Activated CD4-positive, alpha-beta T cell treated with anti-CD3 and anti-CD28 coated beads, Interleukin-2, amount 50 U/mL, for 24 hours (primary cell): ENCODE measurements at places on chromosomes 1 and 21.

DNA sequence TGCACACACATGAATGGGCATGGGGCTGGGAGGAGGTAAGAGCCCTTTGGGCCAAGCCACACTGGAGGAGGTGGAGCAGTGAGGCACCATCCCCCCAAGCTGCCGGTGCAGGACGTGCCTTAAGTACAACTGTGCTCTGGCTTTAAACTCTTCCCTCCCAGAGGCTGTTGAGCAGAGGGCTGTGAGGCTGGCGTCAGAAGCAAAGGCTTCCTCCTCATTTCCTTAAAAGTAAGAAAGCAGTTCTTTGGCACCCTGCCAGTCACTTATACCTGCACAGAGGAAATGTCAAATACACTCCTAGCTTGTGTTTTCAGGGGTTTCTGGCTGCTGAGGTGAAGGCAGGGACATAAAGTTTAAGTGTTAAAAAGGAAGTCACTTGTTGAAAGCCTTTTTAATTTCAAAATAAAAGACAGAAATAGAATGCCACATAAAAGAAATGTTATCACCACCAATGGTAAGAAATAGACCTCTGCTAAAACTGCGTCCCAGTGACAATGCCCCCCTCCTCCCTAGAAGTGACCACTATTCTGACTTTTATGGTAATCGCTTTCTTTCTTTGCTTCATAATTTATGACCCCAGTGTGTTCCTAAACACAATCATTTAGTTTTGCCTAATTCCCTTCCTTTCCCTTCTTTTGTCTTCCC lies 33.0 kb downstream of the LAMC2 start:
- no peak for DNase-seq

DNA sequence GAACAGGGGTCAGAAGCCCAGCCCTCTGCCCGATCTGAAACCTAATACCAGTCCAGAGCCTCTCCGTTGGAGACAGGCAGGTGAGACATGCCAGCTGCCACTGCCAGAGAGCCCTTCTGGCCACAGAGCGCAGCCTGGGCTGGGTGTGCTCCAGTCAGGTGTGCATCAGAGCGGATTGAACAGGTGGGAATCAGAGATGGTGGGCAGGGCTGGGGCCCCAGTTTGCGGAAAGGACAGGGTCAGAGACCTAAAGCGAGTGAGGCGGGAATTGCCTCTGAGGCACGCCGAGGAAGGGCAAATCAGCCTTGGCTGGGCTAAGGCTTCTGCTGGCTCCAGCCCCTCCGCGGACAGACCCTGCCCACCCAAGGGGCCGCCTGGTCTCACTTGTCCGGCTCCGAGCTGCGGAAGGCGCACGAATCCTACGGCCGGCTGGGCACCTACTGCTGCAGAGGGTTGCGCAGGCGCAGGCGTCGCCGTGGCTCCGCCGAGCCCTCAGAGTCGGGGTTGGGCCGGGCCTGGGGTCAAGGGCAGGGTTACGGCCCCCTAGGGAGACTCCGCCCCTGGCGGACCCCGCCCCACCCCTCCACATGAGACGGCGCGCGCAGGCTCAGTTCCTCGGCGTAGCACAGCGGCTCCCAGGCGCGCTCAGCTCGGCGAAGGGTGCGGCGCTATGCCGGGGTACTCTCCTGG lies 10.3 kb downstream of the CPLANE2 start:
- no peak for DNase-seq

DNA sequence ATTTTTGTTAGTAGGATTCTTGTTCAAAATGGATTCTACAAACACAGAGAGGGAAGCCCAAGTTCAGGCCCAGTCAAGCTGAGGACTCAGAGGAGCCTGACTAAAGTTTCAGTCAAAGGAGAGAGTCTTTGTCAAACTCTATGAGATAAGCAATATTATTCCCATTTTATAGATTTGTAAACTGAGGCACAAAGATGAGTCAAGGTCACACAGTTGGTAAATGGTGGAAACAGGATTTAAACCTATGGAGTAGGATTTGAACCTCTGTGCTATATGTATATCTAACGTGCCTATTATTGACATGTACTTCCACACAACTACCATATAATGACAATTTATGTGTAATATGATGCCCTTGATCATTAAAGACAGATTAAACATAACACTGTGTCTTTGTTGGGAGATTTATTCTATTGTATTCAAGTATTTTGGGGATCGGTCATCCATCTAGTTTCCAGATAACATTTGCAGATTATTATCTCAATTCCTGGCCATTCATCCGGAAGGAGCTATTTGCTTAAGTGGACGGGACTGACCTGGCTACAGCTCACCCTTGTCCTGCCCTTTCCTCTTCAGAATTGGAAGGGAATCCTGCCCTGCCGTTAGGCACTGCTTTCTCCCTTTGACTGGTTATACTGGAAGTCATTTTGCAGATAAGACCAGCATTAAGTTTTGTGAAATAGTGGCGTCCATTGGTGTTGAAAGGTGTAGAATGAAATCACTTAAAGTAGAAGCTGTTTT lies 86.1 kb upstream of the LMO4 start:
- DNase-seq = no peak

DNA sequence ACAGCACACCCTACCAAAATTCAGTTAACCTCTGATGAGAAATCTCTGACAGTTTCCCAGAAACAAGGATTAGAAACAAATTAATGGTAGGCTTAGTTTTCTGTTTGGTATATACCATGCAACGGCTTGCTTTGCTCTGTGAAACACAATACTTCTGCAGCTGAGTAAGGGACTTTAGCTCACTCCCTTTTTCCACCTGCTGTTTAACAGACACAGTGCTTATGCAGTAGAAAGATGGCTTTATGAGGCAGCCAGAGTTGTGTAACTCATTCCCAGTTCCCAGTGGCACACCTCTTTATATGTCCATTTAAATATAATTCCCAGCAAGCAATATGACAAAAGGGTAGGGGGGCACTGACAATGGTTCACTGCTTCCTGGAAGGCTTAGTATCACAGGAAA lies 124.0 kb downstream of the PIGK start:
- no peak for DNase-seq

- no peak for DNase-seq
Observed at GRCh38 chr1:29907596-29907995, 671.3 kb downstream of the PTPRU start.

GRCh38 chr1:48005253-48006117 lies 8.3 kb upstream of the TRABD2B start:
- no peak for DNase-seq

- peak; percentile 51 for DNase-seq
Observed at GRCh38 chr1:24149866-24150233, 6.9 kb upstream of the IL22RA1 start.

DNA sequence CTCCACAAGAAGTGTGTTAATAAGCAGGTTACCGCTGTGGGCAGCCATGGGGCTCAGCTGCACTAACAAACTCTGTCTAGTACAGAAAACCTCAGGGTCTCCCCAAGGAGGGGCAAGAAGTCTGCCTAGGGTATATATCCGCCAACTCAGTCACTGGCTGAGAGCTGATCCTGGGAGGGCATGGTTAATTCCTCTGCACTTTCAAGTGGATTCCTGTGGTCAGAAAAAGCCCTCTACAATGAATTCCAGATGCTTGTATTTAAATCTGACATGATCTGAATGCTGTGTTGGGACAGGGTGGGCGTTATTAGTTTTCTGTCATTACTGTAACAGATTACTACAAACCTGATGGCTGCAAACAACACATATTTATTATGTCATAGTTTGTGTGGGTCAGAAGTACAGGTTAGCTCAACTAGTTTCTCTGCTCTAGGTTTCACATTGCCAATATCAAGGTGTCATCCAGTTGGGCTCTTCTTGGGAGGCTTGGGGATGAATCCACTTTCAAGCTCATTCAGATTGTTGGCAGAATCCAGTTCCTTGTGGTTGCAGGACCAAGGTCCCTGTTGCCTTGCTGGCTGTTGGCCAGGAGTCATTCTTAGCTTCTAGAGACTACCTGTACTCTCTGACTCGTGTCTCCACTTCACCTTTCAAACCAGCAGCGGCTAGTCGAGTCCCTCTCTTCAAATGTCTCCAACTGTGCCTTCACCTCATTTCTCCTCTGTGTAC lies 8.0 kb upstream of the SELE start:
- no peak for DNase-seq

DNA sequence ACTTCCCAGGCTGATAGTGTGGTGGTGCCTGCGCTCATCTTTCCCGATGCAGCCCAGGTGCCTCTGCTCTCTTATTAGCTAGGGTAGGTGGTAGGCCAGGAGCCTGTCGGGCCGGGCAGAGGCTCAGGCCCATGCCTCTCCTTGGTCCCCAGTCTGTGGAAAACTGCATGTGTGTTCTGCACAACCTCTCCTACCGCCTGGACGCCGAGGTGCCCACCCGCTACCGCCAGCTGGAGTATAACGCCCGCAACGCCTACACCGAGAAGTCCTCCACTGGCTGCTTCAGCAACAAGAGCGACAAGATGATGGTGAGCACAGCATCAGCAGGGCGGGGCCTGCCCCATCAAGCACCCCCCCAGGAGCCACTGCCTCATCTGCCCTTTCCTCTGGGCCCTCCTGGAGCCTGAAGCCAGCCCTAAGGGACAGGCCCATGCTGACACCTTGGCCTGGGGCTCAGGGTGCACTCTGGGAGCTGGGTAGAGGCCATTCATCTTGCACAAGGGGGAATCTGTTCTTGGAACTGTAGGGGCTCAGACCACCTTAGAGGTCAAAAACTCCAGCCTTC lies 38.6 kb downstream of the PKP1 start:
- DNase-seq = no peak

DNA sequence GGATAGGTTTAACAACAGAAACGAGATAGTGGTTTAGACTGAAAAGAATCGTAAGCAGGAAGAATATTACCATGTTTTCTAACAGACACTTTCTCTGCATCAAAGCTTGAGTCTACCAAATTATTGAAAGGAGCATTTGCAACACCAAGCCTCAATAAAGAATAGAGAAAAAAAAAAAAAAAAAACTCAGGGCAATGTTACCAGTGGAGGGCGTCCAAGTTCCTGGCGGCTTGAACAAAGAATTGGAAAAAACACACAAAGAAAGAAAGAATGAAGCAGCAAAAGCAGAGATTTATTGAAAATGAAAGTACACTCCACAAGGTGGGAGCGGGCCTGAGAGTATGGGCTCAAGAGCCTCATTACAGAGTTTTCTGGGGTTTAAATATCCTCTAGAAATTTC lies 686.5 kb upstream of the ADGRL2 start:
- DNase-seq = no peak

DNA sequence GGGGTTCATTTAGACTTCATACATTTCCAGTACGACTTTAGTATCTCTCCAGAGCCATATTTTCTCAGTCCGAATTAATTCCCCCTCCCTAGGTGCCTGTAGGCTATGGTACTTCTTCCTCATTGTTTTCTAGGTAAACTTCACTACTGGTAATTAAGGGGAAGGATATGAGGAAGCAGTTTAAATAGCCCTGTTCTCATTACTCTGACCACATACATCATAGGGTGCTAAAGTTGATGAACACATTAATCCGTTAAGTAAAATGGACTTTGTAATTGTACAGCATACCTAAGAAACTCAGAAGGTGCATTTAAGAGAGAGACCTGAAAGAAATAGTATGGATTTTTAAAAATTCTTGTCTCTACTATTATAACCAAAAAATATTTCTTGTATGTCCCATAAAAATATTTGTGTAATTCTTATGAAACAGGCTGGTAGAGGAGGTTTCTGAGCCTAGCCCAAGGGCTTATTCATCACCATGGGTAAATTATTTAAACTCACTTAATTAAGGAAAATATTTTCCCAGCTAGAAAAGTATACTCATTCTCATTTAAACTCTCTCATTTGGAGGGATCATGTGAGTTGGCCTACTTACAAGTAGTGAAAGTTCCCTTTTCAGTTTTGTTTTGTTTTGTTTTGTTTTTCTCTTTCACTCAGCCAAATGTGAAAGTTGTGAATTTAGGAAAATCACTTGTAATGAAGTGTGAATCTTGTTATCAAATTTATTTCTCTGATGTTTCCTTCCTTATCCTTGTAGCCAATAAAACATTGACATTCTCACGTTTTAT lies 2.0 kb downstream of the PRMT6 start:
- no peak for DNase-seq

GRCh38 chr1:173430677-173431303 lies 46.3 kb upstream of the PRDX6 start:
- no peak for DNase-seq

DNA sequence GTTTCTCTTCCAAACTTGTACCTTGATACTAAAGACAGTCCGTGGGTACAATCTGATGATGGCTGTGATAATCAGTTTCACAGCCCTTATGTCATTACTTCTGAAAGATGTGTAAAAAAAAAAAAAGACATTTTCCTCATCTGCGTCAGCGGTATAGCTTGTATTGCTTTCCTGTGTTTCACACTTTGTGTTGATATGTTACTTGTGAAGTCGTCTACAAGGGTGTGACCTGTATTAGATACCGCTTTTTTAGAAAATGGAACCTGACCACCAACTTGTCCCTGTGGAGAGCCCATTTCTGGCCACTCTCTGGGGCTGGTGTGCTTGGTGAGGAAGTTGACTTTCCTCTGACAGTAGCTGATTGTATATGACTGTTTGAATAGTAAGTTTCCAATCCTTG lies 50.5 kb downstream of the PEX14 start:
- no peak for DNase-seq

- DNase-seq = no peak
Observed at GRCh38 chr1:84919461-84919970, 26.5 kb upstream of the LPAR3 start.

GRCh38 chr1:178328728-178329127 lies 168.0 kb downstream of the CLEC20A start:
- DNase-seq = no peak

GRCh38 chr1:54407404-54408146 lies 1.4 kb upstream of the SSBP3 start:
- DNase-seq = no peak

- DNase-seq = no peak
Observed at GRCh38 chr1:53345996-53346813, 18.3 kb upstream of the LRP8 start.

- no peak for DNase-seq
Observed at GRCh38 chr1:44609768-44610526, 64.3 kb downstream of the TMEM53 start.

DNA sequence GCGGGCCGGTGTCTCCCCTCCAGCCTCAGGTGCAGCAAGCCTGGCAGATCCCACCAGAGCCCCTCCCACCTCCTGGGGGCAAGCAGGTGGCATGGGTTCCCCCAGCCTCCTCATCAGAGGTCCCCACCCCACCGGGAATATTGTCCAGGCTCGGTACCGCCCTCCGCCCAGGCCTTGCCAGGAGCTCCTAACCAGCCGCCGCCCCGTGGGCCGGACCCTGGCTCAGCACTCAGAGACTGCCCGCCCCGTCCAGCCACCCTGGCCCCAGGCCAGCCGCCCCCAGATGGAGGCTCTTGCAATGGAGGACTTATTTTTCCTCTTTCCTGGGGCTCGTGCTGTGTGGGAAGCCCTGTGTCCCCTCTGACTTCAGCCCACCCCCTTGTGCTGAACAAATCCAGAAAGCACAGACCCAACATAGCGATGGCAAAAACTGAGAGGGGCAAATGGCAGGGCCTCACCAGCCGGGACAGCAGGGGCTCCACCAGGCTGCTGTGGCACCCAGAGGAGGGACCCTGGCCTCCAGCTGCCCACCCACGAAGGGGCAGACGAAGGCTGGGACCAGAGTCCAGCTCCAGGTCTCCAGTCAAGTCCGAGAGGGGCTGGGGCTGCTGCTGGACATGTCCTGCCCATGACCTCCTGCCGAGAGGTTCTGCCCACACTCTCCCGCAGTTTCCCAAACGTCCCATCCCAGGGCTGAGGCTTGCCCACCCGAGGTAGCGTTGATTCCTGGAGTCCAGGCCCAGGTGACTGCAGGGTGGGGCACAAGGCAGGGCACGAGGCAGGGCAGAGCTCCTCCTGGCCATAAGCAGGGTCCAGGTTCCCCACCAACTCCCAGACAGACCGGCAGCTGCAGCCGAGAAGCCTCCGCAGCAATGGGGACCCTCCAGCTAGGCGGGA lies 7.5 kb downstream of the MEGF6 start:
- no peak for DNase-seq
